SJSA1 (cell line): ENCODE measurements at places on chromosomes 3 and 15. TPM values are rescaled to one million over a fixed set of nuclear protein-coding genes. Genes with fewer than 3 reads are reported as not detected.

CLDN16 gene
- 0.08 TPM in 1 of 2 replicates, not detected in the other for total RNA-seq

IFT80 gene
- total RNA-seq = 26.9 and 30.5 TPM in 2 replicates

TEX55 gene
- total RNA-seq = not detected in 2 replicates

CYP19A1 gene
- total RNA-seq = not detected in 2 replicates

CIAO2A gene
- 116 and 182 TPM in 2 replicates for total RNA-seq

XCR1 gene
- not detected in 2 replicates for total RNA-seq

SAMMSON gene
- total RNA-seq = not detected in 2 replicates

TMC3 gene
- 0.03 TPM in 1 of 2 replicates, not detected in the other for total RNA-seq

FOXL2 gene
- total RNA-seq = not detected in 2 replicates

HHATL gene
- total RNA-seq = not detected in 2 replicates

NPAP1 gene
- total RNA-seq = not detected in 2 replicates

GRCh38 chr15:28920781-28921331, 35.1 kb downstream of the APBA2 start:
- no peak for DNase-seq

- no peak for DNase-seq
These were observed 29.7 kb downstream of the ZBBX start for GRCh38 chr3:167350245-167350862.

- no peak for DNase-seq
These were observed 35.1 kb downstream of the IGSF10 start for GRCh38 chr3:151425627-151426340.

- no peak for DNase-seq
These were observed 13.6 kb downstream of the HAPLN3 start for GRCh38 chr15:88881775-88882174.

DNA sequence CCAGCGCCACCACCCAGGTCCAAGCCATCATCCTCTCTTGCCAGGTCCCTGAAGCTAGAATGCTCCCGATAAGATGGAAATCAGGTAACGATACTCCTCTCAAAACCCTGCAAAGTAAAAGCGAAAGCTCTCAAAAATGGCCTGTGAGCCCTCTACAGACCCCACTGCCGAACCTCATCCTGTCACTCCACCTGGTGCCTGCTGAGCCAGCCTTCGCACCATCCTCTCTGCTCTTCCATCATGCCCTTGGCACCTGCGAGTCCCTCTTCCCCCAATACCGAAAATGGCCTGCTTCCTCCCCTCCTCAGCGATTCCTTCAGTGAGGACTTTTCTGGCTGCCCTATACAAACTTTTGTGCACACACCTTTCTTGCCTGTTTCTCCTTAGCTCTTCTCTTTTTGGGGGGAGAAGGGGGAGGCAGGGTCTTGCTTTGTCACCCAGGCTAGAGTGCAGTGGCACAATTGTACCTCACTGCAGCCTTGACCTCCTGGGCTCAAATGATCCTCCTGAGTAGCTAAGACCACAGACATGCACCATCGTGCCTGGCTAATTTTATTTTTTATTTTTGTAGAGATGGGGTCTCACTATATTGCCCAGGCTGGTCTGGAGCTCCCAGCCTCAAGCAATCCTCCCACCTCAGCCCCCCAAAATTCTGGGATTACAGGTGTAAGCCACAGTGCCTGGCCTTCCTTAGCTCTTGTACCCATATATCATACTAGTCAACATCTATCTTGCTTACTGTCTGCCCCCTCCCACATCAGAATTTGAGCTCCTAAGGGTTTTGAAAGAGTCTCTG, 3.0 kb downstream of the IDH2 start:
- DNase-seq = no peak

DNA sequence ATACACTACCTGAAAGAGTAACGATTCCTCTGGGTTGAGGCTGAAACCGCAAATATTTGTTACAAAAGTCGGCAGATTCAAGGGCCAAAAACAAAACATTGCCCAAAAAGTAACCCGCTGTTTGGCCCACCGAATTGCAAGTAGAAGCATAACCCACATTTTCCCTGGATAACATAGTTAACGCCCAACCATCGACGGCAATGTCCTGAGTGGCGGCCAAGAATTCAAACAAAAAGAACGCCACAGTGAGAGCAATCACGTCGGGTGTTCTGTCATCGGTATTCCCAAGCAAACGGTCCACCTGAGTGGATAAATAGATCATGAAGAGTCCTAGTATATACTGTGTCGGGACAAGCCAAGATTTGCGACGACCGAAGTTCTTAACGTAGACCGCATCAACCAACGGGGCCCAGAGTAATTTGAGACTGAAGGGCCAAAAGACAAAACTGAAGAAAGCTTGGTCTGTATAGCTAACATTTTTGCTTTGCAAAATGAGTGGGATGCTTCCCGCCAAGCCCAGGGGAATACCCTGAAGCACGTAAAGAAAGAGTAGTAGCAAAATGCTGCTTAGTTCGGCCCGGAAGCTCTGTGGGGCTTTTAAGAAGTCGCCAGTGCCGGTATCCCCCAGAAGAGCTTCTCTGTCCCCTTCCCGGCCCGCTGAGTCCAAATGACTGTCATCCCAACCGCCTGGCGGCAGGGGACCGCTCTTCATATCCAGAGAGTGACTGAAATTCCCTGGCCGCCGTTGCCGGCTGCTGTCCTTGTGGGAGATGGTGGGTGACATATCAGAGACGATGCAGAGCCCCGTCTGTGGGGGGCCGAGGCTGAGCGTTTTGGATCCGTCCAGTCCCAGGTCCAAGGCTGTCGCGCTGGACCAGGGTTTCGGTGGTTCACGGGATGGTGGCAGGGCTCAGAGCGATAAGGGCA, 750 bp downstream of the SLC33A1 start:
- DNase-seq = peak; percentile 6

GRCh38 chr3:187290503-187290902, 1.0 kb downstream of the MASP1 start:
- DNase-seq = no peak

DNA sequence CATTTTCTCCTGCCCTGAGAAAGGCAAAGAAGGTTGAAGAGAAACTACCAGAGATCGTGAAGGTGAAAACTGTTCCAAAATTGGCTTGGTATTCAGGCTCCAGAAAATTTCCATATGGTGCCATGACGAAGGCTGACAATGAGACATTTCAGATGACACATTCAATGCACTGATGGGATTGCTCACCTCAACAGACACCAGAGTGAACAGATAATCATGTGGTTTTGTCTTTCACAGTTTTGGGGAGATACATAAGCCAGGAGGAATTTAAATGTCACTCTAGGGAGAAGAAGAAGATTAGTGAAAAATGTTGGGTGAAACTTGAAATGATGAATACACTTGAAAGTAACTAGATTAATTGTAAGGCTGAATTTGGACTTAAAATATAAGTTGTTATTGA, 339.7 kb upstream of the EPHA3 start:
- no peak for DNase-seq

DNA sequence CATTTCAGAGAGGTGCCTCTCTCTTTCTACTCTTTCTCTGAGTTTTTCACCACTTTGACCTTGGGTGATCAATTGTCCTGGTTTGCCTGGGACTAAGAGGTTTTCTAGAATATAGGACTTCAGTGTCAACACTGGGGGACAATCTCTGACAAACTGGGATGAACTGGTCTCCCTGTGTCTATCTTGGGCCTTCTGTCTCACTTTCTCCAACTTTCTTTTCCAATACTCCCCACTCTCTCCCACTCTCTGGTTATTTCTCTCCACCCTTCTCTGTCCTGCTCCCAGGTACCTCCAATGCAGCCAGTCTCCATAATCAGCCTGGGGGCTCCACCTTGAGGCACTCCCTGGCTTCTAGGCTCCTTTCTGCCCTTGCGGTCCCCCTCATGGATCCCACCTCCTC, 4.7 kb upstream of the ITGA11 start:
- no peak for DNase-seq

- no peak for DNase-seq
These were observed 266.6 kb upstream of the SUCLG2 start for GRCh38 chr3:67920969-67921368.

DNA sequence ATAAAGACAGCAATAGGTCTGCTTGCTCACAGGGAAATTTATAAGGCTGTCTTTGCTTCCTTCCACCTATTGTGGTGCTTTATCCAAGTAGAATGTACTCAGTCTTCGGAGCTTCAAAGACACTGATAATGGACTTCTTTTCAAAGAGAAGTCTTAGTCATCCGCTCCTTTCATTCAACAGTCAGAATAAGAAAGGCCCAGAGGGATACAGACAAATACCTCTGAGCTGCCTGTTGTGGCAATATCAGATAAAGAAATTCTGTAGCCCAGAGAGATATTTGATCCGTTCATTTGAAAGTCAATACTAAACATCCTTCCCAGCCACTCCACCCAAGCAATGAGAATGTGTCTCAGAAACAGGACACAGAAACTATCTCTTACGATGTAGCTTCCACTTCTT, 110.0 kb downstream of the FHIT start:
- no peak for DNase-seq

DNA sequence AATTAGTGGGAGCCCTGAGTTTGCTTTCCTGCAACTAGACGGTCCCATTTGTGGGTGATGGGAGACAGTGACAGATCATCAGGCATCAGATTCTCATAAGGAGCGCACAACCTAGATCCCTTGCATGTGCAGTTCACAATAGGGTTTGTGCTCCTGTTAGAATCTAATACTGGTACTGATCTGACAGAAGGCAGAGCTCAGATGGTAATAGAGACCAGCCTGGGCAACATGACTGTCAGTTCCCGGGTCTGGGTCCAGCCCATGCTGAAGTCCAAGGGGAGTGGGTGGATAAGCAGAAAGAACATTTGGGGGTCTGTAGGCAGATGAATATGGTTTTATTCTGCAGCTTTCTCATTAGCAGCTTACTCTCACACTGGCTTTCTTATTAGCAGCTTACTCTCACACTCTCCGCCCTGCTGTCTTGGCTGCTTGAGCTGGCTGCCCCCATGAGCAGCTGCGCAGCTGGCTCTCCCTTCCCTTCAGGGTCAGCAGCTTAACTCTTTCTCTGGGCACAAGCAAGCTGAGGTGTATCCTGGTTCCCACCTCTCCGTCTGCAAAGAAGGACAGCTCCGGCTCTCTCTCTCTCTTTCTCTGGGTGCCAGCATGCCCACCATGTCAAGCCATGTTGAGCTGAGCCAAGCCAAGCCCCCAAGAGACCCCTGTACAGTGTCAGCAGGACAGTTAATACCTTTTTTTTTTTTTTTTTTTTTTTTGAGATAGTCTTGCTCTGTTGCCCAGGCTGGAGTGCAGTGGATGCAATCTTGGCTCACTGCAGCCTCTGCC, 46.5 kb downstream of the KLHDC8B start:
- no peak for DNase-seq

- no peak for DNase-seq
These were observed 144.7 kb downstream of the OSBPL10 start for GRCh38 chr3:31836131-31837075.

DNA sequence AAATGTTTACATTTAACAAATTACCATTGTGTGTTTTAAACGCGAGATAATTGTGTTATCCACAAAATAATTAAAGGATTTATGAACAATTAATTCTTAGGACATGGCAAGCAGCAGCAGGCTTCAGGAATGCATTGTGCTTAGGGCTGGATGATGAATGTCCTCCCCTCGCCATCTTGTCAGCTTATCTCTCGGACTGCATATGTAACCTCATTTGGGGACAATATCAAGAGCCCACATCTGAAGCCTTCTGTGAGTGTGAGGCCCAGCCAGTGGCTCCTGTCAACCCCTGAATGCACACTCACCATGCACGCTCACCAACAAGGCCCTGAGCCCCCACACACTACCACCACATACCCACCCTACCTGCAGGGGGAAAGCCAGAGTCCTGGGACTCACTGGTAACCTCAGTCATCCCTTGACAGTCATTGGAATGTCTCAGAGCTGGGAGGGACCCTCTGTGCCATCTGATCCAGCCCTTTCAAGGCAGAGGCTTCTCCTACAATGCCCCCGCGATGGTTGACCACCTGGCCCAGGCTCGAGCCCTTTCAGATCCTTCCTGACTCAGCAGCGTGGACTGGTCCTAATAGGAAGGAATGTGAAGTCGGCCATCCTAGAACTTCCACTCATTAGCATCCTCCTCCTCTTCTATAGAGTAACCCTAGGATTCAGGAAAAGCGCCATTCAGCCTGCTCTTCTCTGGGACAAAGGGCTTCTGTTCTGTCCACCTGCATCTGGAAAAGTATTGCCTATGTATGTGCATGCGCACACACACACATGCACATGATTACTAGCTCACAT, 38.2 kb downstream of the MRPL46 start:
- no peak for DNase-seq

DNA sequence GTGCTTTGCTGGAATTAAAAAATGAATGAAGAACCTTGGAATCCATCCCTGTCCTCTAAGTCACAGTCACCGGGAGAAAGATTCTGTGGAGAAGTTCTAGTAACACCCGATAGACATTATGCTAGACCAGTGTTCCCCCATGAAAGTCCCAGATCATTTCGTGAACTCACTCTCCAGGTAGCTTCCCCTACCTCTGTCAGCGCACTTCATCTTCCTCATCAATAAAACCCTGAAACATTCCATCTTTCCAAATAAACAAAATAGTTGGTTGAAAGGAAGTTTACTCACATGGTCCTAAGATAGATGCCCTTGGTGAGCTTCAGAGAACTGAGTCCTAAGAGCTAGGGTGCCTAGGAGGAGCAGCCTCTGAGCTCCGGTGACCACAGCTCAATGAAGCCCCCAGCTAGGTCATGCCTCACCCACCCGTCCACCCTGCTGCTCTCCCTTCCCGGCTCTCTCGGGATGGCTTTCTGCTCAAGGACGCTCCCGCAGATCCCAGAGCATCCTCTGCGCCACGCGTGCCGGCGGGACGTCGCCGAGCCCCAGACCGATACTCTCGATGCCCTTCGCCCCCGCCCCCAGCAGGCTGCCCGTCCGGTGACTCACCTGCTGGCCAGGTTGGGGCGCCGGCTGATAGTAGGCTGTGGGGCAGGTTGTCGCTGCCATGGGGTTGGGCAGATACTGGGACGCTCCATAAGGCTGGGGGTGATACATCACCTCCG, 776 bp downstream of the VGLL3 start:
- DNase-seq = peak; percentile 49

DNA sequence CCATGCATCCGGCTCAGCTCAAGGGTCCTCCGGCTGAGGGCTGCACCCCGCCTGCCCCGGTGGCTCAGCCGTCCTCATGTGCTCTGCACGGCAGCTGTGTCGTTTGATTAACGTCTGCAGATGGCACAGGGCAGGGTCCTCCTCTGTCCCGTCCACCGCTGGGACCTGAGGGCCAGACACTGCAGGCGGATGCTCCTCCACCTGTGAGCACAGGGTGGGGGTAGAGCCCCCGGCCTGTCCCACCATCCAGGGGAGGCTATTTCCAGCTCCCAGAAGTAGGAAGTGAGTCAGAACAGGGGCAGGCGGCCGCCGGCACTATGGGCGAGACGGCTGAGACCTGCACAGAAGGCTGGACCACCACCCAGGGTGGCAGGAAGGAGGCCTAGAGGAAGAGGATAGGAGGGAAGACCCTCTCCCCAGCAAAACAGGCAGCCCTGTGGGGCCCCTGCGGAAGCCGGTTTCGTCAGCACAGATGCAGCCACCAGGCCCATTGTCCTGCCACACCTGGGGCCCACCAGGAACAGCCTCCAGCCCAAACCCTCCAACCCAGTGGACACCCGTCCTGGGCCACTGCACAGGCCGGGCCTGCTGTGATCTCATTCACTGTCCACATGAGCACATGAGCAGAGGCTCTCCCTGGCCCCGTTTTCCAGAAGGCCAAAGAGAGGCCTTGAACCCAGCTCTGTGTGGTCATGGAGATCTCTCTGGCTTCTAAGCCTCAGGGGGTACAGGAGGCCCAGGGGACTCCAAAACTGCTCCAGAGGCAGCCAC, 12.6 kb upstream of the PLXND1 start:
- no peak for DNase-seq
